NCI-H1092 treated with DMSO at 0.1 percent for 48 hours (cell line): ENCODE measurements at places on chromosomes 7 and 10.

DNA sequence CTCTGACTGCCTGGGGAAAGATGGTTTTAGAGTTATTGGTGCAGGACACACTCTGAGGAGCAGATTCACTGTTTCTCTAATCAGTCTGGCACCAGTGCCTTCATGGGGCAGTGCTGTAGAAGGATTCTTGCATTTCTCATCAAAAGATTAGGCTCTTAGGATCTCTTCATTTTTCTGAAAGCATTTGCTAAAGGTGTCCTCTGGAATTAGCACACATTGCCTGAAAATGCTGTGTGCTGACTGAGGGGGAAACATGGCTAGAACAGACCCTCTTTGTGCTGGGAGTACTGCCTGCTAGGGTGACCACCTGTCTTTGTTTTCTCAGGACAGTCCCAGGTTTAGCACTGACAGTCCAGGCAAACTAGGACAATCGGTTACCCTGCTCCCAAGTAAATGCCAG is 301.0 kb downstream of the PTEN start:
- DNase-seq = no peak

GRCh38 chr10:114520453-114520852 is 116.2 kb upstream of the AFAP1L2 start:
- DNase-seq = peak; percentile 4

GRCh38 chr10:93071177-93071472 is 2.6 kb upstream of the CYP26A1 start:
- DNase-seq = no peak

GRCh38 chr7:95840953-95841950 is 68.9 kb downstream of the DYNC1I1 start:
- DNase-seq = peak; percentile 11

DNA sequence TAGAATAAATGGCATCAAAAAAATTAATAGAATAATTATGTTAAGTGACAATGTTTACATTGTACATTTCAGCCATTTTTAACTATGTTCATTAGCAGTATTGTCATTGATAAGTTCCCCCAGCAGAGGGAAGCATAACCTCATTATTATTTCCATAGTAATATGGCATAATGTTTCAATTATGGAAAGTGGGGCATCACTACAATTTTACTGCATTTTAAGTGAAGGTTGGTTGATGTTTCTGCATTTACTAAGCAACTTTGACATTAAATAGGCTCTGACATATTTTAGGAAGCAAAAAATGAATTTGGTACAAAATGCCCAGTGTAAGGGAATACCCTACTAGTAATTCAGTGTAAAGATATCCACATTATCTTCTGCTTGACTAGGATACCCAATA is 218.3 kb downstream of the SEMA3A start:
- DNase-seq = peak; percentile 36

DNA sequence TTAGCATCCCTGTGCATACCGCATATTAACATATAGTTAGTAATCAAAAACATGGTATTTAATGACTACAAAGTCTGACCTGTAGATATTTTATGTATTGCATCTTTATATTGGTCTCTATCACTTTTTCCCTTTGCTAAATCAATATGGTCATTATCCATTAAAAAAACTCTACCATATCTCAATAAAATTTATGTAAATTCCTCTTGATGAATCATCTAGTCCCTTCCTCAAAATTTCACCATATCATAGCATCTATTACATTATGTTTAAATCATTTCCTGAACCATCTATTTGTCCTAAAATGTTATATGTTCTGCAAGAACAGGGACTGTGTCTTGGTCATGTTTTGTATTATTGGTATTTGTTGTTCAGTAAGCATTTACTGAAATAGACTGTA is 7.7 kb upstream of the ING3 start:
- no peak for DNase-seq

DNA sequence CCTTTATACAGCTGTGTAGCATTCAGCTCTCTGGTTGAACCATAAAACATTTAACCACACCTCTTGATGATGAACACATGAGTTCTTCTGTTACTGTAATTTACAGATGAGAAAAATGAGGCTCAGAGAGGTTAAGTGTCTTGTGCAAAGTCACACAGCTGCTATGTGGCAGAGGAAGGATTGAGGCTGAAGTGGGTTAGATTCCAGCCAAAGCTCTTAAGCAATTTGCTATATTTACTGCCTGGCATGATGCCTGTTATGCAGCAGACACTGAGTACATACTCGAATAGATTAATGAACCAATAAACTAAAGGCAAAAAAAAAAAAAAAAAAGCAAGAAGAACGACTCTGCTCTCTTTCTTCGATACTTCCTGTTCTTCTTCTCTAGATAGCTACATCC is 35.7 kb downstream of the GFRA1 start:
- peak; percentile 19 for DNase-seq

DNA sequence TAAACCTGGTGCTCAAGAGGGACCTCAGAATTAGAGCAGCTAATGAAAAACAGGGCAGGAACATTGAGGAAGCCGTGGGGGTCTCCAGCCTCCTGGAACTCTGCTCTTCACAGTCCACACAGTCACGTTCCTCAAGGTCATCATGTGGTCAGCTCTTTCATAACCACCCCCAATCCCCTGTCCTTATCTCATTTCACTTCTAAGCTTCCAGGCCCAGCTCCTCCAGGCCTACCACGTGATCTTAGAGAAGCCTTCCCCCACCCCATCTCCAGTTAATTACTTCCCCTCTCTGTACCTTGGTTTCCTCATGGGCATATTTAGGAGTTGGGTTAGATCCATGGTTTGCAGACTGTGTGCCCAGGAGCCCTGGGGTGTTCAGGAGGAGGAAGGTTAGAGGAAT is 106.4 kb upstream of the TCF7L2 start:
- no peak for DNase-seq

DNA sequence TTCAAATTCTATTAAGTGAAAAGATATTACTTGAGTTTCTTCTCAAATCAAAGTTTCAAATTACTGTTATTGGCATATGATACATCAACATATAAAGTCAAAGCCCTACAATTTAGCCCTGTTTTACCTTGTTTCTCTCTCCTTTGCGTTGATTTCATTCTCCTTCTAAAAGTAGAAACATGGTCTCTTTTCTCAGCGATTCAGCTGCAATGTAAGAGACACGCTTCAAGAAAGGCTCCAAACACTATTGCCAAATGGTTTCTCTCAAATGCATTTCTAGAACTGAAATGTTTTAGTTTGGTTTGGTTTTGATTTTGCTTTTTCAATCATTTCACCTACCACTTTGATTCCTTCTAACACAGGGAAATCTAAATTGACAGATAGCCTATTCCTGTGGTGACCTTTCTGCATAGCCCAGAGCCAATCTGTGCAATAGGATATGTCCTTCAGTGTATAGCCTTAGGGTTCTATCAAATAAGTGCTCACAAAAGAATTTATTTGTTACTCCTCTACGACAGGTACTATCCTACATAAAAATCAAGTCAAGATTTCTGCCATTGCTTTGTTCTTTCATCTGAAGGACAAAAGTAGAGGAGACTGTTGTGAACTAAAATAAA is 47.3 kb downstream of the CTNNA3 start:
- DNase-seq = no peak

DNA sequence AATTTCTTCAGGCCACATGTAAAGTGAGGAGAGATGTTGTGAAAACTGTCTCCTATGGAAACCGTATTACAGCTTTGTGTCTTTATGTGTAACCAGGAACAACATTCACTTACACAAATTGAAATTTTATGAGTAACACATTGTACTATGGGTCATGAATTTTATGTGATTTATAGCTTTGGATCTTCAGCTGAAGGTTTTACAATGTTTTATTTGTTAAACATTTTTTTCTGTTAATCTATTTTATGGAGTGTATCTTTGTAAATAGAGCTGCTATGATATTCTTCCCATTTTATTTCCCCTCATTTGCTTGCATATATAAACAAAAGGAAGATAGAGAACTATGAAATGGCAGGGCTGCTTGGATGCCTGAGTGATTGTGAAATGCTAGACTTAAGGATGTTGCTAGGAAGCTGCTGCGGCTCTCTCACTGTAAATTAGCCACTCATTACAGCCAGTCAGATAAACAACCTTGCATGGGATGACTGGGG is 104.5 kb upstream of the PCLO start:
- peak; percentile 31 for DNase-seq

DNA sequence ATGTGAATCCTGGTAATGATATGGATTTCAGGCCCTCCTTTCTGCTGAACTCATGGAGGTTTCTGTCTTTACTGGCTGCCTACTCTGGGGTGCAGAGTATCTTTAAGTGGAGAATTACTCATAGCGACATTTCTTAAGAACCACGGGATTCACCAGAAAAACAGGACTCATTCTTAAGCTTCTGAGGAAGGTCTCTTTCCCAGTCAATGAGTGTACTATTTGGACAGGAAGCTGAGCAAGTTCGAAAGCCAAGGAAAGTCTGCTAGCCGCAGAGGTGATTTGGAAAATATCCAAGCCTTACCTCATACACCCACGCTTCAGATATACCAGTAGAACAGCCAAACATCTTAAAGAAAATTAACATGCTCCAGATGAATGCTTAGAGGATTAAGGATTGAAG is 377.6 kb upstream of the MYO3A start:
- no peak for DNase-seq

DNA sequence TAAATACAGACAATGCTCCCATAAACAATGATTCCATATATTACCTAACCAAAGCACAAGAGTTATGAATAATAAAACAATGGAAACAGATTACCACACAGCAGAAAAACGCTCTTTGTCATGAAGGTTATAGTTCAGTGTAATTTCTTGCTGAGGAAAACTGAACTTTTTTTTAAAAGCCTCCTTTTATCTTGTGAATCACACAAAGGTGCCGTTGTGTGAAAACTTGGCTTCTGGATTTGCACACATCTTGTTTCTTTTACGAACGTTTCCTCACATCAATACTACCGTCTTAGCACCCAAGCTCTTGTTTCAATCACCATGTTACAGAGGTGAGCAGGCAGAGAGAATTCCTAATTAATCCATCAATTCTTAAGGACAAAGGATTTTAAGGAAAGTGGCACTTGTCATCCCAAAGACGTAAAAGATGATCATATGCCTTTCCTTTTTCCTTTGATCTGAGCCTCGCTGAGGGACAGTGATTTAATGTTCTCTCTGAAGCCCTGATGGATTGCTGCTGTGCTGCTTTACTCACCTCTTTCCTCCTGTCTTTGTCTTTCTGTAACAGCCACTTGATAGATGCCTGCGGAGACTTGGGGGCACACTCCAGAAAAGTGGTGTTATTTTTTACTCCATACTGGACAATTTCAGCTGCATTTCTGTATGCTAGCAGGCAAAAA is 110.1 kb downstream of the CD36 start:
- DNase-seq = no peak

- DNase-seq = no peak
Observed at GRCh38 chr7:134851141-134851540, 71.7 kb downstream of the CALD1 start.

- no peak for DNase-seq
Observed at GRCh38 chr7:137329411-137329810, 14.1 kb downstream of the PTN start.

DNA sequence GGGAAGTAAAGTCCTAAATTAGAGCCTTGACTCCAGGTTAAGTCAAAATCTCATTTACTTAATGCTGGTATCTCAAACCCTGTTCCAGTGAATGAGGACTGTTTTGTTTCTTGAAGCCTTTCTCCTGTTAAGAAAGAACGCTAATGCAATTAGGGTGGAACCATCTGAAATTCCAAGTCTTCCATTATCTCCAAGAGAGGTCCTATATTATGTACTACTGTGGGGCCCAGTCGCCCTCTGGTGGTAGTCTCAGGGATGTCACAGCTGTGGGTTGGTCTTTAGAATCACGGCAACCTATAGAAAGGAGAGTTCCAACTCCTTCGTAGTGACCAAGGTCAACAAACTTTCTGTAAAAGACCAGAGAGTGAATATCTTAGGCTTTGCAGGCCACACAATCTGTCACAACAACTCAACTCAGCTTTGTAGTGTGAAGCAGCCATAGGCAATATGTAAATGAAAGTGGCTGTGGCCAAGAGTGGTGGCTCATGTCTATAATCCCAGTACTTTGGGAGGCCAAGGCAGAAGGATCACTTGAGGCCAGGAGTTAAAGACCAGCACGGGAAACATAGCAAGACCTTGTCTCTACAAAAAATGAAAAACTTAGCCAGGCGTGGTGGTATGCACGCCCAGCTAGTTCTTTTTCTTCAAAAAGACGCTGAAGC is 9.3 kb downstream of the RPP38 start:
- DNase-seq = peak; percentile 32

DNA sequence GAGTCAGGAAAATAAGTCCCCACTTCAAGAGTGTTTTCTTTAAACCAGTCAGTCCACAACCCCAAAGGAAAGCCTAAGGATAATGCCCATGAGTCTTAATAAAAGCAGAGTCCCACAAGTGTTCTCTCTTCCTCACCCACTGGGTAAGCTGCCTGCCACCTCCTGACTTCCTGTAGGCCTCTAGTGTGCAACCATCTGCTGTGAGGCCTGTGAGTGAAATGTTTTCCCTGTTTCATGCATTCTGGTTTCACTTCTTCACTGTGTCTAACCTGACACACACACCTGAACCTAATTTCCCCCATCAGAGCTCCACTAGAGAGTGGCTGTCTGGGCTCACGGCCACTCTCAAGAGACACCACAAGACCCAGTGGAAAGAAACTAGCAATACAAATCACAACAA is 38.9 kb upstream of the GDF10 start:
- DNase-seq = no peak

DNA sequence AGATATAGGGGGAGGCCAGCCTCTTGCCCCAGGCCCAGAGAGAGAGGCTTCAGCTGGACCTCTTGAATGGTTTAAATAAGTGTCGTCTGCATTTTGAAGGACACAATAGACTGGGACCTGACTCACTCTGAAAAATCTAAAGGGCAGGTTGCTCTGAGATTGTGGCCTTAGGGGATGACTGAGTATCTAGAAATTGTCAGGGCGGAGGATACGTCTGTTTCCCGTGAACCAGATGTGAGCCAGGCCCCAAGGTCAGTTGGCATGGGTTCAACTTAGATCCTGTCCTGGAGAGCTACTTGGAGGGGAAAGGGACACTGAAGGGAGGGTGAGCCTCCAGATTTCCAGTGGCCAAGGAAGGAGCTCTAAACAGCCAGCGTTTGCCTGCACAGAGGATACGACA is 110.2 kb downstream of the CHN2 start:
- no peak for DNase-seq

- no peak for DNase-seq
Observed at GRCh38 chr10:33706191-33706590, 371.7 kb upstream of the NRP1 start.

GRCh38 chr10:123854498-123854897 is 37.1 kb downstream of the CPXM2 start:
- DNase-seq = no peak

GRCh38 chr10:28684157-28684985 is 7.0 kb downstream of the BAMBI start:
- DNase-seq = no peak

- DNase-seq = no peak
Observed at GRCh38 chr7:18405726-18406125, 89.8 kb upstream of the HDAC9 start.

DNA sequence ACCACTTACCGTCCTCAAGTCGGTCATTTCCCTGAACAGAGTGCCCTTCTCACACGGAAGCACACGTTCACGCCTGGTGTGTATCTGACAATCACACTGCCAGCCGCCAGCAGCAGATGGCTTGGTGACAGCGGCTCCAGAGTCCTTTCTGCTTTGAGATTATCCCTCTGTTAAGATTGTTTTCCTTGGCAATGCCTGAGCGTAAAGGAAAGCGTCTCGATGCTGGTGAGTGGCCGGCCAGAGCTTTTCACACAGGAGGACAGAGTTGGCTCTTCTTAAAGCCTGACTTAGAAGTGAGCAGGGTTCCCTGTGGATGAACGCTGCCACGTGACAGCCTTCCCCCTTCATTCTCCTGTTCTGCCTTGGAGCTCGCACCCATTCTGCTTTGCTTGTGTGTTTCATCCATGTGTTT is 22.1 kb upstream of the PRKAR1B start:
- no peak for DNase-seq

GRCh38 chr7:131170440-131171271 is 157.0 kb upstream of the MKLN1 start:
- DNase-seq = no peak
